ENCODE measurements at places on chromosomes 12 and 14. TPM values are rescaled to one million over a fixed set of nuclear protein-coding genes. Genes with fewer than 3 reads are reported as not detected.

Gene ZNF268
- 22.4 TPM for total RNA-seq

Gene NFE2
- 0.26 TPM for total RNA-seq

Gene C12orf56
- total RNA-seq = 2.8 TPM

- no peak for DNase-seq
- no peaks in the 10 kb centered on the region for H3K4me1 ChIP-seq
- H3K27me3 ChIP-seq = peaks cover 29% of the 10 kb centered on the region
- no peak overlapping the region for H3K27ac ChIP-seq
- no peaks in the 10 kb centered on the region for H3K36me3 ChIP-seq
These were observed 120.9 kb downstream of the SINHCAF start for GRCh38 chr12:31205054-31205453.

Gene CACNB3
- 40.5 TPM for total RNA-seq

GRCh38 chr12:89700191-89700810, 8.3 kb downstream of the ATP2B1 start:
- H3K36me3 ChIP-seq = no peaks in the 10 kb centered on the region
- no peaks in the 10 kb centered on the region for H3K27me3 ChIP-seq
- DNase-seq = no peak
- H3K4me1 ChIP-seq = peaks cover 20% of the 10 kb centered on the region
- H3K4me3 ChIP-seq = no peak overlapping the region

DNA sequence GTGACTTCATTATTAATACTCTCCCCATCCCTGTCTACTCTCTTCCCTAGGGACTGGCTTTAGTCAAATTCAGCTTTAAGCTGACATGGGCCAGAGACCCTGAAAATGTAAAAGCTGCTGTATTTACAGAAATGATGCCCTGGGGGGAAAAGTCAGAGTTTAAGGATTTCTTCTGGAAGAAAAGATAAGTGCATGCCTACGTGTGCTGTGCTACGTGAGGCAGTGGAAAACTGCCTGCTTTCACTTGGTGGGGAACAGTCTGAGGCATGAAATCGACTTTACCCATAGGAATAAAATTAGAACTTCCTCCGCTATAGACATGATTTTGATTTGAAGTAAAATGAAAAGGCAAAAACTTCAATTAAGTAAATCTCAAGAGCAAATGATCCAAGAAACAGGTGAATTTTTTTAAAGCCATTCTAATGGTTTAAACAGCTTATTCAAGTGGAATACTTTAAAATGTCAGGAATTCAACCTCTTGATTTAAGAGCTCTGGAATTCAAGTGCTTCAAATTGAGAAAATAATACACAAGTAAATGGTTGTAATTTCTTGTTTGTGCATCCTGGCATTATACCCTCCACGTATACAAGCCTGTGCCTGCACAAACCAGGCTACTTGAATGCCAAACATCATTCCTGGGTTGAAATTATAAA, 168.5 kb downstream of the FOXN3 start:
- H3K27ac ChIP-seq = no peak overlapping the region
- no peaks in the 10 kb centered on the region for H3K36me3 ChIP-seq
- H3K27me3 ChIP-seq = no peaks in the 10 kb centered on the region
- no peaks in the 10 kb centered on the region for H3K4me1 ChIP-seq
- H3K4me3 ChIP-seq = no peak overlapping the region

GRCh38 chr12:46771268-46771827, 54.4 kb downstream of the SLC38A4 start:
- H3K27me3 ChIP-seq = no peaks in the 10 kb centered on the region
- H3K4me1 ChIP-seq = no peaks in the 10 kb centered on the region
- peak overlapping the region; percentile 36 for H3K27ac ChIP-seq
- H3K36me3 ChIP-seq = no peaks in the 10 kb centered on the region

- H3K4me3 ChIP-seq = no peak overlapping the region
- DNase-seq = no peak
- H3K27ac ChIP-seq = no peak overlapping the region
- H3K27me3 ChIP-seq = no peaks in the 10 kb centered on the region
These were observed 1.3 kb downstream of the DYRK4 start for GRCh38 chr12:4563336-4563735.

GRCh38 chr12:30531731-30532678, 163.7 kb downstream of the IPO8 start:
- no peak overlapping the region for H3K27ac ChIP-seq
- H3K4me3 ChIP-seq = no peak overlapping the region
- H3K4me1 ChIP-seq = no peaks in the 10 kb centered on the region
- DNase-seq = no peak
- no peaks in the 10 kb centered on the region for H3K36me3 ChIP-seq

Gene COA8
- total RNA-seq = 42.2 TPM

GRCh38 chr14:93017898-93018297, 94.9 kb downstream of the CHGA start:
- H3K4me1 ChIP-seq = no peaks in the 10 kb centered on the region
- H3K27me3 ChIP-seq = no peaks in the 10 kb centered on the region
- H3K27ac ChIP-seq = no peak overlapping the region
- H3K36me3 ChIP-seq = no peaks in the 10 kb centered on the region
- no peak overlapping the region for H3K4me3 ChIP-seq

DNA sequence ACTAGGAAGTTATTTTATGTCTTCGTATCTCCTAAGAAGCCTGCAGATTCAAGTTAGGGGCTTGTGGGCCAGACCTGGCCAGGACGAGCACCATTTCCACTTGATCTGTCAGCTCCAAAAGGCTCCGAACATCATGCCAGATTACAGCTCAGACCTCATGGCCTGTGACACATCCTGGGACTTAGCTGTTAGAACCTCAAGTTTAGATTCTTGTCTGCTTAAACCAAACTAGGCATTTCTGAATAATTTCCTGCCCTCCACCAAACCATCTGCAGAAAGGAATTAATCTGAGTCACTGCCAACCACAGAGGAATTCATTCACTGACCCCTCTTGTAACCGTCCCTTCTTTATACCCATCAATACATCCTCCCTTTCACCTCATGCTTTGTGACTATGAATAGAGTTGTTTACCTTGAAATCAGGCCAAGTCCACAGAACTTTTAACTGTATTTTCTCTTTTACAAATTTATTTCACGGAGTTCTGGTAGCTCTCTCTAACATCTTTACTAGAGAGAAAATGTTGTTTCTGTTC, 120.3 kb downstream of the FBXL14 start:
- peak overlapping the region; percentile 77 for H3K27ac ChIP-seq
- no peaks in the 10 kb centered on the region for H3K36me3 ChIP-seq
- DNase-seq = peak; percentile 90
- H3K4me1 ChIP-seq = peaks cover 31% of the 10 kb centered on the region

GRCh38 chr12:2322554-2323120, 269.9 kb downstream of the CACNA1C start:
- no peak overlapping the region for H3K4me3 ChIP-seq
- DNase-seq = no peak
- no peaks in the 10 kb centered on the region for H3K4me1 ChIP-seq
- H3K27me3 ChIP-seq = peaks cover 2% of the 10 kb centered on the region

DNA sequence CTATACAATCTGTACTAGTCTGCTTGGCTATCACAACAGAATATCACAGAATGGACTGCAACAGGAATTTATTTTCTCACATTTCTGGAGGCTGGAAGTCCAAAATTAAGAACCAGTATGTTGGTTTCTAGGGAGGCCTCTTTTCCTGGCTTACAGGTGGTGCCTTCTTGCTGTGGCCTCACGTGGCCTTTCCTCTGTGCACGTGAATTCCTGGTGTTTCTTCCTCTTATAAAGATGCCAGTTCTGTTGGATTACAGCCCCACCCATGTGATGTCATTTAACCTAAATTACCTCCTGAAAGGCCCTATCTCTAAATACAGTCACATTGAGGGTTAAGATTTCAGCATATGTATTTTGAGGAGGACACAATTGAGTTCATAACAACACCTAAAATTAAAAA, 32.1 kb upstream of the C2CD5 start:
- no peaks in the 10 kb centered on the region for H3K36me3 ChIP-seq
- no peaks in the 10 kb centered on the region for H3K27me3 ChIP-seq
- DNase-seq = no peak
- H3K27ac ChIP-seq = no peak overlapping the region
- H3K4me3 ChIP-seq = no peak overlapping the region

Gene DHH
- 1.9 TPM for total RNA-seq

DNA sequence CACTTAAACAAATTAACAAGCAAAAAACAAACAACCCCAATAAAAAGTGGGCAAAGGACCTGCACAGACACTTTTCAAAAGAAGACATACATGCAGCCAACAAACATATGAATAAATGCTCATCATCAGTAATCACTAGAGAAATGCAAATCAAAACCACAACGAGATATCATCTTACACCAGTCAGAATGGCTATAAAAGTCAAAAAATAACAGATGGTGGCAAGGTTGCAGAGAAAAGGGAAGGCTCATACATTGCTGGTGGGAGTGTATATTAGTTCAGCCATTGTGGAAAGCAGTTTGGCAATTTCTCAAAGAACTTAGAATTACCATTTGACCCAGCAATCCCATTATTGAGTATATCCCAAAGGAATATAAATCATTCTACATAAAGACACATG, 34.6 kb upstream of the NT5DC3 start:
- H3K4me3 ChIP-seq = no peak overlapping the region
- no peaks in the 10 kb centered on the region for H3K27me3 ChIP-seq
- H3K36me3 ChIP-seq = no peaks in the 10 kb centered on the region
- H3K27ac ChIP-seq = no peak overlapping the region

GRCh38 chr12:65900912-65901672, 76.8 kb downstream of the HMGA2 start:
- no peak overlapping the region for H3K4me3 ChIP-seq
- peaks cover 88% of the 10 kb centered on the region for H3K4me1 ChIP-seq
- H3K27me3 ChIP-seq = no peaks in the 10 kb centered on the region
- no peak for DNase-seq
- H3K36me3 ChIP-seq = no peaks in the 10 kb centered on the region

DNA sequence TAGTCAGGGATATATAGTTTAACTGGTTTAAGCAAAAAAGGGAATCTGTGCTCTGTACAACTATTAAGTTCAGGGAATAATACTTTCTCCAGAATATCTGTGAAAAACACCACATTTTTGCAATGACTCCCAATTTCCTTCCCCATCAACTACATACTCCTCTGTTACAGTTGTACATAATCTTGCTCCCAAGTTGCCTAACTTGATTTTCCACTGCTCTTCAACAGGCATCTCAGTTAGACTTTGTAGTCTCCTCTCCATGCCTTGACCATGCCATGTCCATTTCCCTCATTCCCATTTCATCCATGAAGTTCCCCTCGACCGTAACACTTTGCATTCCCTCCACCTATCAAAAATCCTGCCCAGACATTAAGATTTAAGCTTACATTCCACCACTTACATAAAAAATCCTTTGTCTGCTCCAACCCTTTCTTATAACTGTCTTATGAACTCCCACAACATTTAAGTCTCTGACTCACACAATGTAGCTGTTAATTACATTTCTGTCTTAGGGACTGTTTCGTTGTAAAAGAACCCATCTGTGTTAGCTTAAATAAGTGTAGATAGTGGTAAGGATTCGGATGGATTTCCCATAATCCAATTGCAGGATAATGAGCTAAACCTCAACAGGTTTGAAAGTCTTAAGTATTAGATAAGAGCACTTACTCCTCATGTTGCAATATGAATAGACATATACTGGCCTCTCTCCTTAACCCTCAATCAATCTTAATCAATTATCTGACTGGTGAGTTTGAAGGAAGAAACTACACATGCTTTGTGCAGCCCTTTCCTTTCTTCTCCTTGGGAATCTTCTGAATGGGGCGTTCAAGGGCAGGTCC, 156.5 kb downstream of the PAWR start:
- DNase-seq = no peak
- H3K27ac ChIP-seq = no peak overlapping the region
- H3K4me3 ChIP-seq = no peak overlapping the region
- H3K36me3 ChIP-seq = no peaks in the 10 kb centered on the region

All from Panc1 (cell line).